ENCODE measurements at places on chromosomes 12 and 14.

- DNase-seq, result no peak
Measured at GRCh38 chr12:44812062-44812461, 64.1 kb downstream of the NELL2 start.

- no peak for DNase-seq
Measured at GRCh38 chr12:7948589-7949260, 12.7 kb upstream of the SLC2A3 start.

DNA sequence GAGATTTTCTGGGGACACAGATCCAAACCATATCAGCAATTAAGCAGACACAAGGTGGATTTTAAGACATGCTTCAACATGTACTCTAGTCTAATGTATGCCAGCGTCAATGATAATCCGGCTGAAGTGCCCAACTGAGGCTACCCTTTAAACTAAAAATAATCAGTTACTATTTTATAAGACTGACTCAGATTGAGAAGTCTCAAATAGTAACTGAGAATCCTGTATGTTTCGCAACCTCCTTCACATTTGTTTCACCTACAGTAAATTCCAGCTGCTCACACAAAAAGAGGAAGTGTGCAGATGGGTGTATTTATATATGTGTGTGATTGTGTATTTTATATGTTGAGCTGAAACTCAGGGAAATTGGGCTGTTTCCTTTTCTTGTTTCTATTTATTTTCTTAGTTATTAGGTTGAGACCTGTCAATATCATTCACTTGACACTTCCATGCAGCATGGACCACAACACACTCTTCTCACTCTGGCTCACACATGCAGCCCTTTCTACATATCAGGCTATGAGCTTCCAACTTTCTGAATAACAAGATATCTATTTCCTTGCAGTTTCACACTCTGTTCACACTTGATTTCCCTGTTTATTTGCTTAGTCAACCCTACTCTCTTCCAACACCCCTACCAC is 1224.9 kb upstream of the TMEM132C start:
- no peak for DNase-seq

DNA sequence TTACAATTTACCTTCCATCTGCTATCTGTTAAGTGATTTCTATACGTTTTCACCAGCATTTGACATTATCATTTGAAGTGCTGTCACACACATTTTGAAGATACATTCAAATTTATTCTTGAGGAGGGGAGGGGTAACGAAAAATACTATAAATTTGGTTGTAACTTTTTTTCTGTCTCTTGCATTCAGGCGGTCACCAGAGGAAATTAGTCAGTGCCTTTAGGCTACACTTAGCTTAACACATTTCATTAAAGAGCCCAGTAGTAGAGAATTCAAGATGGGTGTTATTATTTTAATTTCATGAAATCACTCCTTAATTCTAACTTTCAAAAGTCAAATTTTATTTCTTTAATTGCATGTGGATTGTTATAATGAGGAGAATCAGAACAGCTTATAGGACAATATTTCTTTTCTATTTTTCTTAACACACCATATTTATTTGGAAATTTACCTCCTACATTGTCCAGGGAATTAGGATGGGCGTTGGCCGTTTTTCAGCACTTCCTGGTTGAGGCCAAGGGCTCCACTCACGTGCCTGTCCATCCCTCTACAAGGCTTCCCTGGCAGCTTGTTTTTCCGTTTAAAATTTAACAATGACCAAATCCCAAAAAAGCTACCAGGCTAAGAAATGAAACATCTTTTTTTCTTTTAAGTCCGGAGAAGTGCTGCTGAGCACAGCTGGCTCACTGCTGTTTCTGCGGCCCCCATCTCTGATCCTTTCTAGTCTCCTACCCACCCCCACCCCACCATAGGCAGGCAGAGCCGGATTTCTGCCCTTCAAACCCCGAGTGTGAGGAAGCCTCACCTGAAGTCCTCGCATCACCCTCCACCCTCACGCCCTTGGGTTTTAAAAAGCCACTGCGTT is 1.1 kb upstream of the FAR2 start:
- DNase-seq, result no peak

- no peak for DNase-seq
Measured at GRCh38 chr12:2687058-2687457, 107.7 kb upstream of the FKBP4 start.

DNA sequence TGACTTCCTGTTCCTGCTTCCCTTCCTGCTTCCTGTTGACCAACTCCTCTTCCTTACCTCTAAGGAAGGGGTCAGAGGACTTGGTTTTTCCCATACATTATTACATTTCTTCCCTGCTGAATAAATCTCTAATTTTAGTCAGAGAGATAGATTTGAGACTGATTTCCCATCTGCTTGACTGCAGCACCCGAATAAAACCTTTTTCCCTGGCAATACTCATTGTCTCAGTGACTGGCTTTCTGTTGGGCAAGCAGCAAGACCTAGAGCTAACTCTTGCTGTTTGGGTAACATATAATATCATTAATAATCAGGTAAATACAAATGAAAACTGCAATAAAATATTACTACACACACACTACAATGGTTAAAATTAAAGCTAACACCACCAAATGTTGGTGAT is 132.2 kb downstream of the FSCB start:
- DNase-seq, result no peak

GRCh38 chr12:47223031-47223847 is 143.5 kb upstream of the AMIGO2 start:
- DNase-seq, result no peak

DNA sequence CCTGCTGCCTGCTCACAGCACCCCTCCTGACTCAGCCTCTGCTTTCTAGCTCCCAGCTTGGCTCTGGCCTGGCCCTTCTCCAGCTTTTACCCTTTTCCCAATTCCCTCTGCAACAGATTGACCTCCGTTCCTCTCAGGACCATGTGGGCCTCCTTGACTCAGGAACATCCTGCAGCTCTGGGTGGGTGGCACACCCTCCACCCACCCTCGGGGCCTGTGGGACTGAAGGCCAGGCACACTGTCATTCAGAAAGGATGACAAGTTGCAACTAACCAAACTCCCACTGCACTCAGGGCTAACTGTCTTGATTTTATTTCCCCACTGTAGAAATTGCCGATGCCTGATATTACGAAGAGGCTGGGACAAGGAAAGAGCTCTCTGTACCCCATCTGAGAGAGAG is 59.4 kb downstream of the HELB start:
- DNase-seq, result no peak

DNA sequence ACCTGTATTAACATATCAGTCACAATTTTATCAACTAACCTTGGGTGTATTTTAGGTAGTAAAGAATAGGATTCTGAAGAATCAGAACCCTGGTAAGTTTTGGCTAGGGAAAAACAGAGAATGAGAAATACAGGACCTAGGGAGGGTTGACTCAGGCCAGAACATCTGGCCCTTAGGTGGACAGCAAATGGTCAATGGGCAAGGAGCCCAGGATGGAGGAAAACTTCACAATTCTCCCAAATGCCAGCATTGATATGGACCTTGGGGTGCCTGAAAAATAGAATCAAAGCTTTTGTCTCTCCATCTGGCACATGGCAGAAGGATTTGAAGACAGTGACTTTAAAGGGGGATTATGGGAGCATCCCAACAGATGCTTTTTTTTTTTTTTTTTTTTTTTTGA is 32.7 kb upstream of the PRPF39 start:
- DNase-seq, result no peak

DNA sequence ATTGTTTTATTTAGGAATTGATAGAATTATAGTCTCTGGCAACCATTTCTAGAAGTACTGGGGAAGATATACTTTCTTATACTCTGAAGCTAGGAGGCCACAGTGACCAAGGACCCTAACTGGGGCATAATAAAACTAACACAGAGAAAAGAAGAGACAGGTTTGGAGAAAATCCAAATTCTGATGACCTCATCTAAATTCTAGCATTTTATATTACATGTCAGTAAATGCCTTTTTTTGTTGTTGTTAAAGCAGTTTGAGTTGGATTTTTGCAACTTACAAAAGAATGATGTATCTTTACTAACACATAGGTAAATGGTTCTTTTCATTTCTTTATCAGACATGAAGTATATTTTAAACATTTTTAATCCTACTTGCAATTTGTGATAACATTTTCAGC is 933.3 kb downstream of the TMTC2 start:
- no peak for DNase-seq

GRCh38 chr12:68416826-68417225 is 84.7 kb upstream of the MDM1 start:
- DNase-seq, result no peak

DNA sequence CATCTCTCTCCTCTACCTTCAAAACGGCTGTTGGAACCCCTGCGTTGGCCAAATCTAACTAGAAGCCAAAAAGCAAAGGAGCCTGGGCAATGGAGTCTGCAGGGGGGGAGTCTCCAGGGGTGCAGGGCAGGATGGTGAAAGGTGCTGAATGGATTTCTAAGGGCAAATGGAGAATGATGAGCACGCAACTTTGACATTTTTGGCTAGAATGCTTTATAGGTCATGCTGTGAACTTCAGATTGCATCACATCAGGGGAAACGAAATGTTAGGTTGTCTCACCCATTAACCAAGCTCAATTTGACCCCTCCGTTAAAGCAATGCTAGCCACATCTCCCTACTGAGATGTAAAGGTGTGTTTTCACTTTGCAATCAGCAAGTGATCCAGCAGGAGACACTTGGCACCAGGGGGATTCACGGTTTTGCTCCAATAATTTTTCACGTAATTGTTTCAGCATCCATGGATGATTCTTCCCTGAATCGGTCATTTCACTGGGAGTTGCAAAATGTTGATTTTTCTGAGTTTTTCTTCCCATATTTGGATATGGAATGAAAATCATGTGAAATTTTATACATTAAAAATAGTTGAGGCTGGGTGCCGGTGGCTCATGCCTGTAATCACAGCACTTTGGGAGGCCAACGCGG is 78.0 kb upstream of the MDM1 start:
- DNase-seq, result no peak

GRCh38 chr12:108578813-108579212 is 16.4 kb downstream of the ISCU start:
- DNase-seq, result no peak

DNA sequence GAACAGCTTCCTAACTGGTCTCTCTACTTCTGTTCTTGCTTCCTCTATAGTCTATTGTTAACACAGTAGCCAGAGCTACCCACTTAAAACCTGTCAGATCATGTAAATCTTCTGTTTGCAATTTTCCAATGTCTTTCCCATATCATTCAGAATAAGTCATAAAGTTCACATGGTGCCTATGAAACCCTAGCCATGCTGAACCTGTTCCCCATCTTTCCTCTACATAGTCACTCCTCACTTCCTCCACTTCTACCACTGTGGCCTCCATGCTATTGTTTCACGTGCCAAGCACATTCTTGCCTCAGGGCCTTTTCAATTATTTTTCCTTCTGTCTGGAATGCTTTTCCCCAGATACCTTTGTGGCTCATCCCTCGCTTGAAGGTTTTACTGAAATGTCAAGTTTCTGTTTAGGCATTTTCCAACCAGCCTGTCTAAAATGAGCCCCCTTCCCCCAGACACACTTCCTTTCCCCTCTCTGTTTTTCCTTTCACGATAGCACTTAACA is 132.1 kb downstream of the DYRK2 start:
- DNase-seq, result no peak

Measured in stimulated activated CD4-positive, alpha-beta T cell treated with anti-CD3 and anti-CD28 coated beads, Interleukin-1b, Interleukin-23, amount 100 ng/mL, for 24 hours (primary cell).